ENCODE measurements at places on chromosomes 2 and 18.

DNA sequence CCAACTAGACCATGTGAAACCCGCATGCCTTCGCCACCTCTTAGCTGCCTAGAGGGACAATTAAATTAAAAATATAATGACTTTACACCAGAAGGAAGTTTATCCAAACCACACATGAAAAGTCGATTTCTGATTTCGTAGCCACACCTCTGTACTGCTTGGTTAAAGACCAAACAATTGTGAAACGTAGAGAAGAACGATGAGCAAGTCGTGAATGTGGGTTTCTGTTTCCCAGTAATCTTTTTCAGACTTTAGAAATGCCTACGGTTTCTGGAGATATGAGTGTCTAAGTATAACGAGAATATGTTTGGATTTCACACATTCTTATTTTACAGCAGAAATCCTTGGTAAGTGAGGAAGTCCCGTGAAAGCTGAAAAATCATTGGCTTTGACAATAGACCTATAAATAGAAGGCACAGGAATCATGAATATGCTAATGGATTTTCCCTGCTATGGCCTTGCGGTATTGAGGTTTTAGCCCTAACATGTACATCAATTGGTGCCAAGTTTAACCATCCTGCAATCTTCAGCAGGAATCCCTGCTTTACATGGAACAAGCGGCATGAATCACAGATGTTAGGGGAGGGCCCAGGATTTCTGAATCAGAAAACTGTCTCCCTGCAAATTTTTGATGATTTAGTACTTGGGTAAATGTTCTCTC is 105.6 kb downstream of the TTC32 start:
- peak; percentile 4 for DNase-seq

DNA sequence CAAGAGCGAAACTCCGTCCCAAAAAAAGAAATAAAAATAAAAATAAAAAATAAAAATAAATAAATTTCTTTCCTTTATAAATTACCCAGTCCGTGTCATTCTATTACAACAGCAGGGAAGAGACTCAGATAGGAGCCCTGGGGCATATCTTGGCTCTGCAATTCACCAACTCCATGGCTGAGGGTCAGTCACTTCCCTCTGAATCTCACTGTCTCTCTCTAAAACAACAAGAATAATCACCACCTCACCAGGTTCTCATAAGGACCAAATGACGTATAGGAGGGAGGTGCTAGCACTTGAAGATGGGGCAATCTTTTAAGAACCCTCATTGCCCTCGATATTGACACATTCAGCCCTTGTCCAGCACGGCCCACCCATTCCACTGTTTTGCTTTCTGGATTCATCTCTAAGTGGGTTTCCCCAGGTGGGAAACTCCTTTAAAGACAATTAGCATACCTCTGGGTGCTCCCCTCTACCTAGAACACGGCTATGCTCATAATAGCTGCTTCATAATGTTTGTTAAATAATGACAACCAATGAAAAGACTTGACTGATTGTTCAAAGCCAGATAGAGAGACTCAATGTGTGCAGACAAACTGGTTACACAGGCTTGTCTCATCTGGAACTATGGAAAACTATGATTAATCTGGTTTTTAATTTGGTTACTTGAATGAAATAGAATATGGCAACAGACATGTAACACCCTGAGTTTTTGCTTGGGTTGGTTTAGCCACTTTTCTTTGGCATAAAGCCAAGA is 15.1 kb downstream of the MYCN start:
- no peak for DNase-seq

DNA sequence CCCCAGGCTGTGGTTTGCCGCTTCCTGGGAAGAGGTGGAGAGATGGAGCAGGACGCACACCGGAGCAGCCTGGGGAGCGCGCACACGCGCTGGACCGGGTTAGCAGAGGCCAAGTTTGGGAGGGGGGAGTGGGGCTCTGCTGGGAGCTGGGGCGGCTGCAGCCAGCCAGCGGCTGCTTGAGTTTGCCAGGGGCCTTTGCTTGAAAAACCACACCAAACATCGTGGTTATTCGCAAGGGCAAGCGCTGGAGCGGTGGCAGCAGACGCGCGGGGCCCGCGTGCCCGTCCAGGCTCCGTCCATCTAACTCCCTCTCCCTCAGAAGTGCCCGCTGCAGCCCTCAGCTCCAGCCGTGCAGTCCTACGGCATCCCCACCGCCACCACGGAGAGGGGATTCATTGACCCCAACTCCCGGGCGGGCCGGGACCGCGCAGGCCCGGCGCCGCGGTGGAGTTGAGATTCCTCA is 4.6 kb downstream of the PTGR3 start:
- no peak for DNase-seq

DNA sequence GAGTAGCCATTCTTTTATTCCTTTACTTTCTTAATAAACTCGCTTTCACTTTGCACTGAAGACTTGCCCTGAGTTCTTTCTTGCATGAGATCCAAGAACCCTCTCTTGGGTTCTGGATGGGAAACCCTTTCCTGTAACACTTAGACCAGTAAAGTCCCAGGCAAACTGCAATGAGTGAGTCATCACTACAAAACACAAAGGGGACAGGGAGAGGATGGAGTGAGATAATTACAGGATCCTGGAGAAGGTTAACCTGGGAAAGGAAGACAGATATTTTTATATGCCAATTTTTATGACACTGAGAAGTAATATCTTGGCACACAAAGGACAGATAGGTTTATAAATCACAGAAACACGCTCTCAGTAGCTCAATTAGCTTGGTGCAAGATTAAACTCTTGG is 48.7 kb downstream of the EHD3 start:
- no peak for DNase-seq

DNA sequence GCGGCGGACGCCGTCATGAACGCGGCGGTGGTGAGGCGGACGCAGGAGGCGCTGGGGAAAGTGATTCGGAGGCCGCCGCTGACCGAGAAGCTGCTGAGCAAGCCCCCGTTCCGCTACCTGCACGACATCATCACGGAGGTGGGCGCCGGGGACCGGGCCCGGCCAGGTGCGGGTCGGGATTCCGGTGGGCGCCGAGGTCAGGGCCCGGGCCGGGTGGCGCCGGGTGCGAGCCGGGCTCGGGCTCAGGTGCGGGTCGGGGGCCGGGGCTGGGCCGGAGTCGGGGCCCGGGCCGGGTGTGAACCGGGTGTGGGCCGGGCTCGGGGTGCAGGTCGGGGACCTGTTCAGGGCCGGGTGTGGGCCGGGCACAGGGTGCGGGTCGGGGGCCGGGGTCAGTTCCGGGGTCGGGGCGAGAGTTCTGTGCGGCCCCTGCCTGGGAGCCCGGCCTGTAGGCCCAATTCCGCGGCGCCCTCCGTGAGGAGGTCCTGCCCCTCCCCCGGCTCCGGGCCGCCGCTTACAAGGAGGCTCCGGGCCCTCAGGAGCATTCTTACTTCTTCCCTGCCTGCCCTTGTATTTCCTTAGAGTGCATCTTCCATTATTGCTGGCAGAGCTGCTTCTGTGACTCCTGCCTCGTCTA is 447 bp downstream of the TRAF3IP1 start:
- no peak for DNase-seq

DNA sequence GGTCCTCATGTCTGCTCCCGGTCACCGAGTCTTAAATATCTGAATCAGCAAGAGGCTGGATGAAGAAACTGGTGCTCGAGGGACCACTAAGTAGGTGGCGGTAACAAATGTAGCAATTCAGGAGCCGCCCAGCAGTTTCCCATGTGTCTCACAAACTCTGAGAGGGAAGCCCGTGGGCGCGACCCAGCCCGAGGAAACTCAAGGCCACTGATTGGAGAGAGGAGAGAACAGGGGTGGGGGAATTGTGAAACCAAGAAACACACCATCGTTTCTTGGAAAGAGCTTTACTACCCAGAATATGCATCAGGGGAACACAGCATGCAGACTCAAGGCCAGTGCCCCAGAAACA is 10.8 kb downstream of the MLPH start:
- no peak for DNase-seq

GRCh38 chr2:207156451-207157161 is 9.1 kb downstream of the KLF7 start:
- DNase-seq = no peak

GRCh38 chr2:103196802-103197201 is 435.0 kb downstream of the TMEM182 start:
- DNase-seq = no peak

DNA sequence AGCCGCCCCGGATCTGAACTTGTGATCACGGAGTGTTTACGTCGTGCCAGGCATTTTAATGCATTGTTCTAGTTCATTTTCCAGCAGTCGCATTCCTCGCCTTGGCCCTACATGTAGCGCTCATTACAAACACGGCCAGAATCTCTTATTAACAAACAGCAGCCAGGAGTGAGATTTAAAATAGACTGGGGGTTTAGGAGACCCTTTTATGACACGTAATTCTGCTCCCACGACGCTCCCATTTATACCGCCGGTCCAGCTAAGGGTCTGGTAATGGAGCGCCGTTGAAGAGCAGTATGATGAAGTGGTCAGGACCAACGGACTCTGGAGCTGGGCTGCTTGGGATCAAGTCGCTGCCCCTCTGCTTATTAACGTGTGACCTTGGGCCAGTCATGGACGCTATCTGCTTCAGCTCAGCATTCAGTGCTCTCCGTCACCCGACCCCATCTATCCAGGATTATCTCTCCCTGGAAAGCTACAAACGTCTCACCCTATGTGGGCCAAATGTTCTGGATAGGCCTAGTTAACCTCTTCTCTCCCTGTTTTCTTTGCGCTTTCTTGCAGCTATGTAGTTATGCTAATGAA is 745 bp downstream of the MSH2 start:
- DNase-seq = no peak

DNA sequence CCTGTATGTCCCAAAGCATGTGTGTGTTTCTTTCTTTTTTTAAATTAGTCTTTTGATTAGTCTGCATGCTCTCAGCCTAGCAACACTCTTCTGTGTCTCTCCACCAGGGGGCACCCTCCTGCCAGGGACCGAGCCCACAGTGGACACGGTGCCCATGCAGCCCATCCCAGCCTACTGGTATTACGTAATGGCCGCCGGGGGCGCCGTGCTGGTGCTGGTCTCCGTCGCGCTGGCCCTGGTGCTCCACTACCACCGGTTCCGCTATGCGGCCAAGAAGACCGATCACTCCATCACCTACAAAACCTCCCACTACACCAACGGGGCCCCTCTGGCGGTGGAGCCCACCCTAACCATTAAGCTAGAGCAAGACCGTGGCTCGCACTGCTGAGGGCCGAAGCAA is 93.8 kb downstream of the NRP2 start:
- no peak for DNase-seq

DNA sequence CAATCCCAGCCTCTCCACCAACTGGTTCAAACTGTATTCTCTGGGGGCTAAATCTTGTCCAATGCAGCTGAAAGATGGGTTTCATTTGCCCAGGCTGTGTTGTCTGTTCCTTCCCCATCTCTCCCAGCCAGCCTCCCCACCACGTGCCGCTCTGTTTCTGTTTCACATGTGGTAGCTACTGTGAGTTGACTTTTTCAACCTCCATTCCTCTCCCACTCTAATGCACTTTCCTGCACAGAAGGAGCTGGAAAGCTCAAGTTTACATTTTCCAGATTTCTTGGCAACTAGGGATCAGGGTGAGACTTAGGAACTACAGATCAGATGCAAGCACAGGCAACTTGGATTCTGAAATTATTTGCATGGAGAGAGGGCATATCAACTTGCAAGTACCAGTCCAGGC is 19.0 kb upstream of the NPAS2 start:
- no peak for DNase-seq

DNA sequence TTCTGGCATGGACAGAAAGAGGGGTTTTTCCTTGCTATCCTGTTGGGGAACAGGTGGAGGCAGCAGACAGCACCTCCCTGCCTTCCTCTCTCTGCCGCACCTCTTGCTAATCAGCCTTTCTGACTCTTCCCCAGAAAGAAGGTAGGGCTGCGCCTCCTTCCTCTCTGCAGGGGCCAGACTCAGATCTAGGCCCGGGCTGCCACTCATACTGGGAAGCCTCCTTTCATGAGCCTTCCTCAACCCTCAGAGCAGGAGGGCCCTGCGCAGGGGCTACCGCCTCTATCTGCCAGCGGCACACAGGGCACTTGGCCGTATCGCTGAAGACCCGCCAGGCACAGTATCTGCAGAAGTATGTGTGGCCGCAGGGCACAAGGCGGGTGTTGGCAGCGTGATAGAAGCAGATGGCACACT is 7.1 kb downstream of the NEURL3 start:
- DNase-seq = no peak

Measured in DMS 273 treated with DMSO at 0.1 percent for 48 hours (cell line).